Tibial artery (tissue), 4 donors: ENCODE measurements at places on chromosomes 16 and 17.
A peak's percentile ranks its signal among the peaks of the same experiment; 100 is the strongest.

GRCh38 chr17:53628011-53628410, 194.7 kb upstream of the KIF2B start:
- no peak overlapping the region for H3K4me3 ChIP-seq
- no peak overlapping the region for H3K27ac ChIP-seq
- no peak for DNase-seq

GRCh38 chr17:38428643-38429371, 543 bp downstream of the ARHGAP23 start:
- no peaks in the 10 kb centered on the region for H3K36me3 ChIP-seq
- H3K4me1 ChIP-seq, result peaks cover 30% of the 10 kb centered on the region
- DNase-seq, result peak; percentile 90
- no peaks in the 10 kb centered on the region for H3K27me3 ChIP-seq
- peak overlapping the region; percentile 63 for H3K4me3 ChIP-seq

GRCh38 chr17:50123649-50124349, 6.2 kb downstream of the SAMD14 start:
- DNase-seq, result no peak
- no peak overlapping the region for H3K4me3 ChIP-seq
- H3K4me1 ChIP-seq, result peaks cover 5% of the 10 kb centered on the region
- no peaks in the 10 kb centered on the region for H3K36me3 ChIP-seq
- H3K27ac ChIP-seq, result no peak overlapping the region

- peaks cover 17% of the 10 kb centered on the region for H3K4me1 ChIP-seq
- peak overlapping the region; percentile 34 for H3K4me3 ChIP-seq
- H3K27ac ChIP-seq, result no peak overlapping the region
Measured at GRCh38 chr17:794876-795275, 12.7 kb downstream of the MRM3 start.
